ENCODE measurements at places on chromosomes 7 and 10. TPM values are rescaled to one million over a fixed set of nuclear protein-coding genes. Genes with fewer than 3 reads are reported as not detected.

The C1QL3 gene
- total RNA-seq = 0.21 TPM

The CRTAC1 gene
- total RNA-seq = 3.7 TPM

The C7orf57 gene
- 0.21 TPM for total RNA-seq

The NRF1 gene
- 23.9 TPM for total RNA-seq

The TSPAN14 gene
- total RNA-seq = 26.4 TPM

The ITPRID1 gene
- not detected for total RNA-seq

The SH2D4B gene
- 0.16 TPM for total RNA-seq

The RPA3 gene
- total RNA-seq = 21.6 TPM

The POLL gene
- 10.4 TPM for total RNA-seq

The RARRES2 gene
- 86.2 TPM for total RNA-seq

The MDFIC gene
- 69.4 TPM for total RNA-seq

The CAV2 gene
- total RNA-seq = 139 TPM

The UCMA gene
- not detected for total RNA-seq

The SOSTDC1 gene
- total RNA-seq = 25.6 TPM

The OR2A42 gene
- total RNA-seq = 0.42 TPM

The COL13A1 gene
- total RNA-seq = 9.2 TPM

The PAX4 gene
- total RNA-seq = not detected

The NPFFR1 gene
- 0.05 TPM for total RNA-seq

The H2BK1 gene
- total RNA-seq = not detected

The SFMBT2 gene
- total RNA-seq = 30.9 TPM

GRCh38 chr10:132102717-132103110, 37.0 kb downstream of the JAKMIP3 start:
- DNase-seq = no peak

DNA sequence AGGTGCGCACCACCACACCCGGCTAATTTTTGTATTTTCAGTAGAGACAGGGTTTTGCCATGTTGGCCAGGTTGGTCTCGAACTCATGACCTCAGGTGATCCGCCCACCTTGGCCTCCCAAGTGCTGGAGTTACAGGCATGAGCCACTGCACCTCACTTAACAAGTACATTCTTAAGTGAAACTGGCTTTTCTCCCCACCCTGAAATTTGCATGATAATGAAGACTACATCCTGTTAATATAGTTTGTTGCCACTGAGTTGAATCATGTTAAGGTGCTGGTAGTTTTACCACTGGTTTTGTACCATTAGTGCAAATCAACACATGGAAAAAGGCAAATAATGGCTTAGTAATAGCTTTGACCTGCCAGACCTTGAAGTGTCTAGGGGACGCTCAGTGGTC, 62.2 kb downstream of the MPLKIP start:
- no peak for DNase-seq

DNA sequence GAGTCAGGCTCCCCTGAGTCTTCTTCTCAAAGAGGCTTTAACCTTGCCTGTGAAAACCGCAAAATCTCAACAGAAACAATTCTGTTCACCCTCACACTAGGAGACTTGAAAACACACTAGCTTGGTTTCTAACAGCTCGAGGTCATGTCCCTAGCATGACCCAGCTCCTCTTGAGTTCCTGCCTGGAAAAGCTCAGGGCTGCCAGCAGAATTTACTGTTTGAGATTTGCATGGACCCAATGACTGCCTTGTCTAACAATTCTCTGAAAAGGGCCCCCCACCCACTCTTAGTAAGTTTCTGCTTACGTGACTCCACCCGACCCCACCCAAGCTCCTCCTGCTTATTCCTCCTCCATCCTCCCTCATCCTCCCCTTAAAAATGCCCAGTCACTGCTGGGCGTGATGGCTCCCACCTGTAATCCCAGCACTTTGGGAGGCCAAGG, 85.1 kb upstream of the KMT2C start:
- no peak for DNase-seq

DNA sequence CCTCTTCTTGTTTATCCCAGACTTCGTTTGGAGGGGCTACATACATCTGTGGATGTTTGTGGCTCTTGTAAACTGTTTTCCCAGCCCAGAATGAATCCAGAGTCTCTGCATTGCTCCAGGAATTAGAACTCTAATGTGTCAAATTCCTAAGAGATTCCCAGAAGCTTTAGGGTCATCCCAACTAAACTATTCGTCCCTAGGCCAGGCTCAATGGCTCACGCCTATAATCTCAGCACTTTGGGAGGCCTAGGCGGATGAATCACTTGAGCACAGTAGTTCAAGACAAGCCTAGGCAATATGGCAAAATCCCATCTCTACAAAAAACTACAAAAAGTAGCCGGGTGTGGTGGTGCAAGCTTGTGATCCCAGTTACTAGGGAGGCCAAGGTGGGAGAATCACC, 28.5 kb downstream of the ARHGAP19 start:
- no peak for DNase-seq

GRCh38 chr7:19754521-19755116, 18.8 kb downstream of the TMEM196 start:
- no peak for DNase-seq

DNA sequence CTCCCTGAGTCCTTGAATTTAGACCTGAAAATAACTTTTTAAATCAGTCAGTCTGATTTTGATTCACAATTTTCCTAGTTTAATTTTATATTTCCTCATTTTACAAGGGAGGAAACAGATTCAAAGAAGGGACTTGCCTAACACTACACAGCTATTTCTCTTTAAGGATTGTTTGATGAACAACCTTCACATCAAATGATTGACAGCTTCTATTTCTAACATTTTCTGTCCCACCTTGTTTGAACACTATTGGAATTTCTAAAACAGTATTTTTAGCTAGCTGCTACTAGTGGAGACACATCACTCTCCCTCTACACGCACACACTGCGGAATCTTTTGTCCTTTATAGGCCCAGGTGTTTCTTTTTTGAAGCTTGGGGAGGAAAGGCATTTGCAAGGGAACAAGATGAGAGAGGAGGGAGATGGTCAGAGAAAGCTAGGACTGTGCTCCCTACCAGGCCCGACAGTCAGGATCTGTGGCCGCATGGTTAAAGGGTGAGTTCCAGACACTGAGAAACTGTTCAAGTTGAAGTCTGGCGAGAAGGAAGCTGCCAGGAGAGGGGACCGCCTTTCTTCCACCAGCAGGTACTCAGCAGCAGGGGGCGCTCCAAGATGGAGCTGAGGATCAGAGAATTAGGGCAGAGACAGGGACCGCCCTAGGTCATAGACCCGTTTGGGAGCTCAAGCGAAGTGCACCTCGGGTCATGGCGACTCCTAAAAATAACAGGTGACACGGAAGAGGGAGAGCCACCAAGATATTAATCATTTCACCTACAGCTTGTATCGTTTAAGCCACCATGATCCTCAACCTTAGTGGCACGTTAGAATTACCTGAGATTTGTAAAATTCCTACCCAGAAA, 49.7 kb downstream of the DNAJC12 start:
- no peak for DNase-seq

- no peak for DNase-seq
Observed at GRCh38 chr7:45682836-45683555, 108.8 kb downstream of the ADCY1 start.

DNA sequence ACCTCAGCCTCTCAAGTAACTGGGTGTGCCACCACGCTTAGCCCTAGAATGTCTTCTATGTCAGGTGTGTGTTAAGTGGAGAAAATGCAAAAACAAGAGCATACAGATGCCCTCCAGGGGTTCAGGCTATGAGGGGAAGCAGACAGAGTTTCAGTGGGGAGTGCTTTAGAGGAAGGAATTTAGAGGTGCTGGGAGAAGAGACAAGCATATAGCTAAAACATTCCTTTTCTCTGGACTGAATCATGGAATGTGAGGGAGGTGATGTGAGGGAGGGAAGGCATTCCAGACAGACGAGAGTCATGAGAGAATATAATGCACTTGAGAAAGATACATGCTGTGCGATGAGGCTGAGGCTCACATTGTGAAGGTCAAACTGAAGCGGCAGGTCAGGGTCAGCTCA, 6.6 kb upstream of the ZNF786 start:
- DNase-seq = no peak

GRCh38 chr7:69367780-69368179, 230.5 kb upstream of the AUTS2 start:
- DNase-seq = no peak

DNA sequence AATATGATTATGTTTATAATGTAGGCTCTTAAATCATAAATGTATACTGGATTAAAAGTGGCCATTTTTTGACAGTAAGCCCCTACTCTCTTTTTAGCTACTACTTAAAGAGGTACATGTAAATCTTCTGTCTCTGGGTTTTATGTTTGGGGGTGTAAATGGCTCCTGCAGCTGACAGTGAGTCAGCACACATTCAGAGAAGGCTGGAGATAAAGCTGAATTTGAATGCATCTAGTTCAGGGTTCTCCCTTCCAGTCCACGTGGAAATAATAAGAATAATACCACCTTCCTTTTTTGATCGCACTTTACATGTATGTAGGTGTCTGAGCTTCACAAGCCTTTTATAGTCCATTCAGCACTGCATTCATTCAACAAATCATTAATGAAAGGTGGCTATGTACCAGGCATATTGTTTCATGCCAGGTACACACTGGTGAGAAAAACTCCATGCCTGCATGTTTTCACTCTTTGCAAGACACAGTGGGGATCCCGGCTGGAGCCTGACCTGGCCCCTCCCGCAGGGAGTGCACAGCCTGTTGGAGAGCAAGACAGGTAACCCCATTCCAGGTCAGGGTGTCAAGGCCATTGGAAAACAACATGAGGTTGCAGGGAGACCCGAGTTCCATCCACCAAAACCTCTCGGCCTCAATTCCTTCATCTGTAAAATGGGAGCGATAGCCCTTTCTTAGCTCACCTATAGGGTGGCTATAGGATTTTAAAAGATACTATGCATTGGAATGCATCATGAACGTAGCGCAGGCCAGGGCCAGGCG, 107.5 kb upstream of the ANLN start:
- DNase-seq = no peak

DNA sequence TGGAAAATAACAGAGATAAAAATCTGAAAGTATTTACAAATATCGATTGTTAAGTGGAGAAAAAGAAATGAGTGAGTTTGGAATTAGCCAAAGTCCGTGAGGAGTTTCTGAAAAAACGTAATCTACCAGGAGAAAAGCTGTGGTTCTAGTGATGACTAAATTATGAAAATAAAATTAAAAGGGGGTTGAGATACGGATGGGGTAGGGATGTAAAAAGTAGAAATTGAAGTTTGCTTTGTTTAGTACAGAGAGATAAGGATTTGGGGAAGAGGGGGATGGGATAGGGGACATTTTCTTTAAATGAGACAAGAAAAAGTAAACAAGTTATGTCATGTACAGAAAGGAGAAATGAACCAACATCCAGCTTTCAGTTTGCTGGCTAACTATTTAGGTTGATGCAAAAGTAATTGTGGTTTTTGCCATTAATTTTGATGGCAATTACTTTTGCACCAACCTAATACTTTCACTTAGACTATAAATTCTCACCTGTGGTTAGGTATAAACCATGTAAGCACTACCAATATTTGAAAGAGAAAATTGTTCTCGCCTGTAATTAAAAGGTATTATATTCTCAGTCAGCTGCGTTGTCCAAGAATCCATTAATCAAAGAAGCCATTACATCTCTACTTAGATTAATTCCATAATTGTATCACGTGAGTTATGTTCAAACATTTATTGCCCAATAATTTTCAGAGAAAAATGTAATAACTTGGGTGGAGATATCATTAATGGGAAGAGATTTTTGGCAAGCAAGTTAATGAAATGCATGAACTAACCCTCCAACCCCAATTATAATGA, 143.0 kb upstream of the NRP1 start:
- no peak for DNase-seq

GRCh38 chr10:15856328-15857015, 3.8 kb downstream of the MINDY3 start:
- no peak for DNase-seq

GRCh38 chr7:90607196-90607595, 11.1 kb downstream of the CDK14 start:
- DNase-seq = no peak

GRCh38 chr7:2156756-2157472, 75.8 kb downstream of the MAD1L1 start:
- no peak for DNase-seq

DNA sequence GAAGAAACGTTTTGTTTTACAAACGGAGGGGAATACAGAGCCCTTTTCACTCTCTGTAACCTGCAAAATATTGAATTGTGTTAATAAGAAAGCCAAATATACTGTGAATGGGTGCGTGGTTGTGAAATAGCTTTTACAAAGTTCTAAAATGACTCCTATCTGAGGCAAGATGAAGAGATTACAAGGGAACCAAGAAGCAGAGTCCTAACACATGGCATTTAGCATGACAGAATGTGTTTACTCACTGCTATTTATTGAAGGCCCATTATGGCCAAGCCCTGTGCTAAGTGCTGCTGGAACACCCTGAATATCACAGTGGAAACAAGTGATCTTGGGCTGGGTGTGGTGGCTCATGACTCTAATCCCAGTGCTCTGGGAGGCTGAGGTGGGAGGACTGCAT, 12.9 kb downstream of the JCAD start:
- DNase-seq = no peak

GRCh38 chr10:80552151-80552646, 14.5 kb downstream of the SH2D4B start:
- no peak for DNase-seq
